ENCODE measurements at places on chromosomes 3 and 15. TPM values are rescaled to one million over a fixed set of nuclear protein-coding genes. Genes with fewer than 3 reads are reported as not detected.

GRCh38 chr3:188415196-188415595, 261.2 kb downstream of the LPP start:
- H3K4me3 ChIP-seq: no peak overlapping the region
- H3K27me3 ChIP-seq: no peaks in the 10 kb centered on the region
- H3K4me1 ChIP-seq: peaks cover 13% of the 10 kb centered on the region
- no peaks in the 10 kb centered on the region for H3K36me3 ChIP-seq
- no peak overlapping the region for H3K27ac ChIP-seq

- peak overlapping the region; percentile 81 for H3K27ac ChIP-seq
- no peak overlapping the region for H3K4me3 ChIP-seq
- H3K36me3 ChIP-seq: peaks cover 49% of the 10 kb centered on the region
- DNase-seq: peak; percentile 87
Measured at GRCh38 chr15:78914027-78914764, 30.6 kb downstream of the CTSH start.

DNA sequence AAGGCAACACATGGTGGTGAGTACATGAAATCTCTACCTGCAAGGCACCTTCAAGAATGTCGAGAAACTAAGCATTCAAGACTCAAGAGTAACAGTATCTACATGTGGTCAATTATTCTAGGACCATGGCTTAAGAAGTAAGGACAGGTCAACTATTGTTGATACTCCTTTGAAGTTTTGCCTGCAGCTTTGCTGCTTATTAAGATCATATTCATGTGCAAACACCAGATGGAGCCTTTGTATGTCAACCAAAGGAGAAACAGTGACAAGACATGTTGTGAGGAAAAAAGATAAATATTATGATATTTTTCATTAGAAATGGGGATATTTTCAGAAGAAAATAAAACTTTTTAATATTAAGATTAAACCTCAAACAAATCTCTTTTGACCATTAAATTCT, 52.3 kb upstream of the FGF7 start:
- no peaks in the 10 kb centered on the region for H3K36me3 ChIP-seq
- no peak overlapping the region for H3K27ac ChIP-seq
- no peak overlapping the region for H3K4me3 ChIP-seq
- H3K27me3 ChIP-seq: no peaks in the 10 kb centered on the region
- no peaks in the 10 kb centered on the region for H3K4me1 ChIP-seq

DNA sequence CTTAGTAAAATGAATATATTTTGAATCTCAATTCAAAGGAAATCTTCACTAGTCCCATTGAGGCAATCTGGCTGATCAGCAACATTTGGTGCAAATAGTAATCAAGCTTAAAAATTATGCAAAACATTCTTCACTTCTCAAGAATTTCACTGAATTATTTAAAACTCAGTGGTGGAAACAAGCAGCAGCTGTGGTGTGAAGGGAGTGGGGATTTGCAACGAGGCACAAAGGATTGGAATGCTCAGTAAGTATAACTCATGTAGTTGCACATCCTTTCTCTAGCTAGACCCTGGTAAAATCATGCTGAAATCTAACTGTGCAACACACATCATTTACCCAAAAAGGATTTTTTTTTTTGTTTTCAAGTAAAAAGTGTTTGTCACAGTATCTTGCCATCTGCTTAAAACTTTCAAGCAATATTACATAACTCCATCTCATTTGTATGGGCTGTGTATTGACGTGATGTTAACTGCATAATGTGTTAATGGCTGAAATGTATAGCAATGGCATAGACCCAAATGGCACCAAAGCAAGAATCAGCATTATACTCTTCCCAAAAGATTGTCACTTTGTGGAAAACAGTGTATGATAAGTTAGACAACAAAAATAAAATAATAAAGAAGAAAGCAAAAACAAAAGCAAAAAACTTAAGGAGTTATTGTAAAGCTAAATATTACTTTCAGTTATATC, 816.6 kb downstream of the EPHA3 start:
- no peaks in the 10 kb centered on the region for H3K36me3 ChIP-seq
- no peak overlapping the region for H3K27ac ChIP-seq
- no peak overlapping the region for H3K4me3 ChIP-seq
- no peaks in the 10 kb centered on the region for H3K4me1 ChIP-seq

- no peak for DNase-seq
- no peaks in the 10 kb centered on the region for H3K27me3 ChIP-seq
- no peaks in the 10 kb centered on the region for H3K36me3 ChIP-seq
- no peak overlapping the region for H3K4me3 ChIP-seq
- no peak overlapping the region for H3K27ac ChIP-seq
Measured at GRCh38 chr3:56775445-56775837, 26.3 kb downstream of the ARHGEF3 start.

GRCh38 chr3:151117047-151117446, 31.6 kb downstream of the MED12L start:
- no peak overlapping the region for H3K4me3 ChIP-seq
- no peak overlapping the region for H3K27ac ChIP-seq
- DNase-seq: no peak
- H3K36me3 ChIP-seq: no peaks in the 10 kb centered on the region

- no peaks in the 10 kb centered on the region for H3K4me1 ChIP-seq
- H3K27ac ChIP-seq: no peak overlapping the region
- DNase-seq: no peak
- no peaks in the 10 kb centered on the region for H3K27me3 ChIP-seq
Measured at GRCh38 chr15:22780267-22780666, 6.2 kb upstream of the NIPA1 start.

DNA sequence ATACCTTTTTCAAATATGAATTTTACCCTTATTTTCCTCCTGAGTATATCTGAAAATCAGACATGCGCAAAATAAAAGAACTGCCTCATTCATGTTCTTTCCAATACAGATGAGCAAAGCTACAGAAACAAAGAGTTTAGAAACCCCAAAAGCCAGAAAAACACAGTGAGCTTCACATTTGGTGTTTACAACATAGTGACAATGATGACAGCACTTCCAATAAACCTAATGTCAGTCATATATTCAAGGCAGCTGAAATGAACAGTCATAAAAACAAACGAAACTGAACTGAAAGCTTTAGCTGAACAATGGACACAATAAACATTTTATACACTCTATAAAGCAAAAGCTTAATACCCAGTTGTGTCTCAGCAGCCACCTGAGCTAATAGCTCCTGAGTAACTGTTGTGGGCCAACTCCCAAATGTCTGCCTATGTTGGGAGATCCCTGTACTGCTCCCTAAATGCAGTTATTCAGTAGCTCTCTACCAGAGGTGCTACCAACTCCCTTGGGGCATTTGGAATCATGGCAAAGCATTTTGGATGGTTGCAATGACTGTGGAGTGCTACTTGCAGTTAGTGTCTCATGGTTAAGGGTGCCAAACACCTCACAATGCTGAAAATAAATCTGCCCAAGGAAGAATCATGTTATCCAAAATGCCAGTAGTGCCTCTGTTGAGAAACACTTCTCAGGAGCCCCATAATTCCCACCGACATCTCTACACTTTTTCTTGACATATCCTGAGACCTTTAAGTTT, 131.5 kb downstream of the TGFBR2 start:
- H3K36me3 ChIP-seq: no peaks in the 10 kb centered on the region
- H3K27me3 ChIP-seq: no peaks in the 10 kb centered on the region
- no peaks in the 10 kb centered on the region for H3K4me1 ChIP-seq
- no peak for DNase-seq
- H3K4me3 ChIP-seq: no peak overlapping the region

DNA sequence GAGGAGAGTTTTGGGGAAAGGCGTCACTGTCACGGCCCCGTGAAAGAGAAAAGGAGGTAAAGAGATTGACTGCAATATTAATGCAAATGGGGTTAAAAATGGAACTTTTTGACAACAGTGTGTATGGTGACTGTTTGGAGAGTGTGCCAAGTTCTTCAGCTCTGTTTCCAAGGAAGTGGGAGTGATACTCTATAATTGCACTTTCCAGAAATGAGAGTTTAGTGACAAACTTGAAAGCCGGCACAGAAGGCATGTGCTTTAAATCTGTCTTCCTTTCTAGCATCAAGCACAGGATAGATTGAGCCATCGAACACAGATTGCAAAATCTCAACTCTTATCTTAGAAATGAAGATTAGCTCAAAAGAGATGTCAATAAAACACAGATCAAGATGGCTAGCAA, 51.9 kb upstream of the SNRPA1 start:
- DNase-seq: no peak
- no peak overlapping the region for H3K27ac ChIP-seq
- no peaks in the 10 kb centered on the region for H3K4me1 ChIP-seq
- H3K36me3 ChIP-seq: no peaks in the 10 kb centered on the region
- H3K4me3 ChIP-seq: no peak overlapping the region

DNA sequence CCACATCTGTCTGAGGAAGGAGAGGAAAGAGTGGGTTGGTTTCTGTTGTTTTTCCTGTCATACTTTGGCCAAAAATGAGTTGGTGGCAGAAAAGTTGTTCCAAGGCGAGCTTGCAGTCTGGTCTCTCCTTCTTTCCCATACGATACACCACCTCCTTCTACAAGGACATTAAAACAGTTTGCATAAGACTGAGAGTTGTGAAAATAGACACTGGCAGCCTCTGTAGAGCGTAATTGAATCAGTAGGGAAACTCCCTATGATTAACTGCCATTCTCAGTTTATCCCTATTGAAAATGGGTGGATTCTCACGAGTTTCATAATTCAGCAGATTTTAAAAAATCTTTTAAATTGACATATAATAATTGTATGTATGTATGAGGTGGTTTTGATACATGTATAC, 3.7 kb upstream of the LSG1 start:
- no peak overlapping the region for H3K4me3 ChIP-seq
- no peaks in the 10 kb centered on the region for H3K27me3 ChIP-seq
- DNase-seq: no peak
- no peaks in the 10 kb centered on the region for H3K36me3 ChIP-seq

GRCh38 chr3:152843955-152844354, 9.0 kb downstream of the P2RY1 start:
- H3K27me3 ChIP-seq: no peaks in the 10 kb centered on the region
- no peak for DNase-seq
- no peaks in the 10 kb centered on the region for H3K4me1 ChIP-seq
- H3K36me3 ChIP-seq: no peaks in the 10 kb centered on the region
- H3K27ac ChIP-seq: no peak overlapping the region

Gene SCAMP5
- 0.43 TPM for total RNA-seq

Gene TMEM266
- total RNA-seq: not detected

Gene SPINK8
- total RNA-seq: not detected

Gene TNNC1
- 68.6 TPM for total RNA-seq

Gene SOX14
- total RNA-seq: not detected

Gene MAGEL2
- total RNA-seq: 0.11 TPM
